ENCODE measurements at places on chromosomes 11 and 22. TPM values are rescaled to one million over a fixed set of nuclear protein-coding genes. Genes with fewer than 3 reads are reported as not detected.

The SHISAL1 gene
- 32.4 TPM for total RNA-seq

GRCh38 chr11:66007201-66007634 is 4.6 kb upstream of the CST6 start:
- H3K4me3 ChIP-seq = no peak overlapping the region
- no peak for DNase-seq
- H3K36me3 ChIP-seq = peaks cover 22% of the 10 kb centered on the region
- H3K4me1 ChIP-seq = no peaks in the 10 kb centered on the region

The ANO1 gene
- 33.9 TPM for total RNA-seq

GRCh38 chr22:20867179-20868024 is 8.6 kb downstream of the SNAP29 start:
- peak overlapping the region; percentile 72 for H3K27ac ChIP-seq
- H3K4me3 ChIP-seq = no peak overlapping the region
- H3K27me3 ChIP-seq = no peaks in the 10 kb centered on the region
- peaks cover 15% of the 10 kb centered on the region for H3K4me1 ChIP-seq
- H3K36me3 ChIP-seq = peaks cover 47% of the 10 kb centered on the region

GRCh38 chr22:27870234-27871191 is 48.5 kb downstream of the PITPNB start:
- H3K27ac ChIP-seq = peak overlapping the region; percentile 83
- DNase-seq = no peak
- H3K27me3 ChIP-seq = no peaks in the 10 kb centered on the region
- peaks cover 89% of the 10 kb centered on the region for H3K4me1 ChIP-seq
- peaks cover 7% of the 10 kb centered on the region for H3K36me3 ChIP-seq

GRCh38 chr22:39556970-39557841 is 13.3 kb upstream of the CACNA1I start:
- peak overlapping the region; percentile 34 for H3K4me3 ChIP-seq
- no peak overlapping the region for H3K27ac ChIP-seq
- H3K36me3 ChIP-seq = no peaks in the 10 kb centered on the region
- no peaks in the 10 kb centered on the region for H3K4me1 ChIP-seq
- DNase-seq = no peak
- H3K27me3 ChIP-seq = peaks cover 77% of the 10 kb centered on the region

GRCh38 chr22:41237036-41237706 is 3.6 kb downstream of the CHADL start:
- peak overlapping the region; percentile 49 for H3K4me3 ChIP-seq
- peak overlapping the region; percentile 51 for H3K27ac ChIP-seq
- peaks cover 25% of the 10 kb centered on the region for H3K4me1 ChIP-seq
- no peaks in the 10 kb centered on the region for H3K27me3 ChIP-seq

The FBLN1 gene
- total RNA-seq = 123 TPM

The NXPE2 gene
- total RNA-seq = 0.99 TPM

- no peaks in the 10 kb centered on the region for H3K27me3 ChIP-seq
- no peak overlapping the region for H3K27ac ChIP-seq
- peaks cover 9% of the 10 kb centered on the region for H3K4me1 ChIP-seq
- no peak for DNase-seq
- no peak overlapping the region for H3K4me3 ChIP-seq
Measured at GRCh38 chr11:66539170-66539869, 6.5 kb downstream of the ZDHHC24 start.

The RCOR2 gene
- total RNA-seq = 0.49 TPM

DNA sequence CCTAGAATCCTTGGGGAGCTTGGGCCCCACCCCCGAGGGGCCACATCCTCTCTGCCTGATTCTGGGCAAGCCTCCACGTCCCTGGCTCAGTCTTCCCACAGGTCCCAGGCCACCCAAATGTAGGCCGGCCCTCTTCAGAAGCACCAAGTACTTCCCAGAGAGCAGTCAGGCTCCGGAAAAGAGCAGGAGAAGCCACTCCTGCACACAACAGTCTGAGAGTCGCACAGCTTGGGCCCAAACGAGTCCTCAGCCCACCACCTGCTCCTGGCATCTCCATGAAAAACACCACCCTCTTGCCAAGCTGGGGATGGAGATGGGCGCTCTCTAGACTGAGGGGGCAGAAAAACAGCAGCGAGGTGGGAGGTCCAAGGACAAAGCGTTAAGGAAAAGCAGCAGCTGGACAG is 15.4 kb downstream of the EHD1 start:
- H3K27ac ChIP-seq = peak overlapping the region; percentile 97
- H3K4me3 ChIP-seq = no peak overlapping the region
- H3K4me1 ChIP-seq = peaks cover 89% of the 10 kb centered on the region
- peak; percentile 73 for DNase-seq
- peaks cover 14% of the 10 kb centered on the region for H3K36me3 ChIP-seq

DNA sequence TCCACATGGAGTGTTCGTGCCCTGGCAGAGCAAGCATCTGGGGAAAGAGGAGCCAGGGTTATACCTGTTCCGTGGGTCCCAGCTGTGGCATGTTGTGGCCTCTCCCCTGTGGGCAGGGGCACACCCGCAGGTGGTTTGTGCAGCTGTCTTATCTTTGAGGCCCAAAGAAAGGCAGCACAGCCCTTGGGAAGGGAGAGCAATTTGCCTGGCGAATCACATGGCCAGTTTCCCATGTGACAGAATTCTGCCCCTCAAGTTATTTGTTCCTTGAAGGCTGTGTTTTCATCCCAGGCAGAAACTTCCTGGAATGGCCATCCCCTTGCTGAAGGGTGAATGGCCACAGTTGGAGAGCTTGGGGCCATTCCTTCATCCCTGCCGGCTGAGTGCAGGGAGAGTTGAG is 16.4 kb upstream of the COX8A start:
- H3K36me3 ChIP-seq = peaks cover 7% of the 10 kb centered on the region
- no peak overlapping the region for H3K27ac ChIP-seq
- H3K27me3 ChIP-seq = peaks cover 6% of the 10 kb centered on the region
- no peak for DNase-seq
- no peaks in the 10 kb centered on the region for H3K4me1 ChIP-seq

The CD3E gene
- 0.28 TPM for total RNA-seq

- DNase-seq = no peak
- H3K27me3 ChIP-seq = no peaks in the 10 kb centered on the region
- H3K4me3 ChIP-seq = no peak overlapping the region
- no peak overlapping the region for H3K27ac ChIP-seq
- no peaks in the 10 kb centered on the region for H3K4me1 ChIP-seq
Measured at GRCh38 chr22:47837703-47838102, 1075.3 kb downstream of the TBC1D22A start.

DNA sequence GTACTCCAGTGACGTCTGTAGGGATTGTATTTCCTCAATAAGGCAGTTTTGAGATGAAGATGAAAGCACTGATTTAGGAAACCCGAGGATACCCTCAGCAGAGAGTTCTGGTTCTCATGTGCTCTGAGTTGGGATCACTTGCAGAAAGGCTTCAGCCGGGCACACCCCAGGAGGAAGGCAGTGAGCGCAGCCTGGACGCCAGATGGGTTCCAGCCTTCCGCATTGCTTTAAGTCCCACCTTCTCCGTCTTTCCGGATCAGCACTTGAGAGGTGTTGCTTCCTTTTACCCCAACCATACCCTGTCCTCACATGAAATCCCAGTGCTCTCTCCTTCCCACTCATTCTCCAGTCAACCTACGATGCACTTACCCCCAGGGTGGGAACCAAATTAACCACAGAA is 239.5 kb upstream of the CADM1 start:
- H3K36me3 ChIP-seq = no peaks in the 10 kb centered on the region
- no peak for DNase-seq
- H3K4me3 ChIP-seq = no peak overlapping the region
- no peaks in the 10 kb centered on the region for H3K27me3 ChIP-seq

- DNase-seq = no peak
- no peak overlapping the region for H3K27ac ChIP-seq
- no peak overlapping the region for H3K4me3 ChIP-seq
- peaks cover 18% of the 10 kb centered on the region for H3K4me1 ChIP-seq
- no peaks in the 10 kb centered on the region for H3K27me3 ChIP-seq
Measured at GRCh38 chr11:91871791-91872190, 352.8 kb upstream of the FAT3 start.

DNA sequence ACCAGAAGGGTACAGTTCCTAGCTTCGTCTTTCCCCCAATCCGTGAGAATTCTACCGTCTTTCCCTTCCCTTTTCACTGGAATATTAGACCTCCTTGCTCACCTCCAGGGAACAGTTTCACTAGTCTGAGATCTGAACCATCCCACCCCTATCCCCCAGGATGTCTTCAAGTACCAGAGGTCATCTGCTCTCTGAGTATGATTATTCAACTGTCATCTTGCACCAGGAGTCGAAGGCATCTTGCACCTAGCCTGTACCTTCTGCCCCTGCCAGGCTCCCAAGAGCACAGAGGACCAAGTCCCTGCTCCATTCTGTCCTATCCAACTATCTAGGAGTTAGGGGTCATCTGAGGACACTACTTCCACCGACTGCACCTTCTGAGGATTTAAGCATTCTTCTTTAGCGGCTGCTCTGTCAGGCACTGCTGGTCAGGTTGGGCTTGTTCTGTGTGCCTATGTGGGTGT is 804 bp downstream of the ACER3 start:
- H3K36me3 ChIP-seq = no peaks in the 10 kb centered on the region
- peak overlapping the region; percentile 55 for H3K4me3 ChIP-seq
- no peak for DNase-seq
- H3K27me3 ChIP-seq = no peaks in the 10 kb centered on the region
- no peaks in the 10 kb centered on the region for H3K4me1 ChIP-seq

The OVCH2 gene
- not detected for total RNA-seq

GRCh38 chr11:113673550-113674396 is 32.3 kb downstream of the TMPRSS5 start:
- DNase-seq = no peak
- H3K36me3 ChIP-seq = no peaks in the 10 kb centered on the region
- no peaks in the 10 kb centered on the region for H3K27me3 ChIP-seq
- no peaks in the 10 kb centered on the region for H3K4me1 ChIP-seq
- no peak overlapping the region for H3K27ac ChIP-seq

DNA sequence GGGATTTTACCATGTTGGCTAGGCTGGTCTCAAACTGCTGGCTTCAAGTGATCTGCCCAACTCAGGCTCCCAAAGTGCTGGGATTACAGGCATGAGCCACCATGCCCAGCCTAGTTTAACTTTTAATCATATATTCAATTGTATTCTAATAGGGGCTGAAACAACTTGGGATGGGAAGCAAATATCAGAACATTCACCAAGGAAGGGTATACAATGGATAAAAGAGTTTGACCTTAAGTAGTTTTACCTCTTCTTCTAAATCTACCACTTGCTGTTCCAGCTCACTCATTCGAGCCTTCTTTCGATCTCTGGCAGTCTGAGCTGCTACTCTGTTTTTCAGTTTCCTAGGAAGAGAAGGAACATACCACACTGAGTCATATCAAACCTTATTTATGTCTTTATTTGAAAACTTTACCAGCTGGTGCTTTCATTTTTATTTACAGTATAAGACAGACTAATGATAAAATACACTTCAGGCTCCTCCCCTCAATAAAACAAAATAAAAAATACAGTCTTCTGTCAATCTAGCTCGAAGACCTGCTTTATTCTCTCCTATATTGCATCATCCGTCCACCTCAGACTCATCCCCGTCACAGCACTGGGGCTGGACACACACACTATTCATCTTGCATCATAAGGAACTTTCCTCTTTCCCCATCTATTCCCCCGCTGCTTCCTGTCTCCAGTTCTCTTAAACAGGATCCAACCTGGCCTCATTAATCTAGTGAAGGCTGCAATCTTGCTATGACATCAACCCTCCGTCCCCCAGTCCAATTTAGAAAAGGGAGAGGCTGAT is 1.4 kb downstream of the XBP1 start:
- H3K36me3 ChIP-seq = peaks cover 22% of the 10 kb centered on the region
- peak; percentile 91 for DNase-seq
- H3K27ac ChIP-seq = peak overlapping the region; percentile 99
- H3K4me1 ChIP-seq = peaks cover 67% of the 10 kb centered on the region
- H3K4me3 ChIP-seq = peak overlapping the region; percentile 95

Measured in sigmoid colon (tissue), 7 donors.